ENCODE measurements at places on chromosomes 2 and 18. TPM values are rescaled to one million over a fixed set of nuclear protein-coding genes. Genes with fewer than 3 reads are reported as not detected.

The IER3IP1 gene
- 9.6 TPM for total RNA-seq

The KLHL14 gene
- total RNA-seq, result not detected

The ZNF892 gene
- 4.0 TPM for total RNA-seq

The KLF11 gene
- 20.8 TPM for total RNA-seq

DNA sequence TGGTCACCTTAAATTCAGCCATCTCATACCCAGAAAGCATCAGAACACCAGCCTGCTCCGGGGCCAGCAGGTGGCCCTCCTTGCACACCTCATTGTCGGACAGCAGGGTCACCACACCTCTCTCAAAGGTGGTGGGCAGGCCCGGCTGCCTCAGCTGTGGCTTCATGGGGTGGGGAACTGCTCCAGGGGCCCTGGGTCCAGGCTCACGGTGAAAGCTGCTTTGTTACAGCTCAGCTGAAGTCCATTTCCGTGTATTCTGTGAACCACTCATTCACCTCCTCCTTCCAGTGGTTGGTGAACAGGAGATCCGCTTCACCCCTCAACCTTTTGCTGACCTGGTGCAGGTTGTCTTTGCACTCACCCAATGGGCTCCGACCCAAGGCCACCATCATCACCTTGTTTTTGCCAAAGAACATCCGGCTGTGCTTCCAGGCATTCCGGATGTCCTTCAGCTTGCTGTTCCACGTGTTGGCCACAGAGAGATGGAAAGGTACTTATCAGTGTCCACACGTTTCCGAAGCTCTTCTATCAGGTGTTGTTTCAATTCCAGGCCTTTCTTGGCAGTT, 78.6 kb upstream of the LDLRAD4 start:
- no peak for DNase-seq

DNA sequence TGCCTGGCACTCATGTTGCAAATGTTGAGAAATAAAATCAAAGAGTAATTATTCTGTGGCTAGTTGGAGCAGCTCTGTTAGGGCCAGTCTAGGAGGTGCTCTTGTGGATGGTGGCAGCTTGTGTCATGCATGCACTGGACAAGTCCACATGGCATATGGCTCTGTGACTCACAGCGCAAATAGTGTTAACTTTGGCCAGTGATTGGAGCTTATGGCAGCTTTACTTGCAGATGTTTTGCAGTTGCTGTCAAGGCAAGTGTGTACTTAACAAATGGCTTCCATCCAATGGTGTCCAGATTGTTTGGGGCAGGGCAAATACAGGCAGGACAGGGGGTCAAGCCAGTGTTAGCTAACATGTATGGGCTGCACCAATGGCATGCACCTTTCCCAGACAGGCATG, 26.1 kb upstream of the TMX3 start:
- DNase-seq, result no peak

DNA sequence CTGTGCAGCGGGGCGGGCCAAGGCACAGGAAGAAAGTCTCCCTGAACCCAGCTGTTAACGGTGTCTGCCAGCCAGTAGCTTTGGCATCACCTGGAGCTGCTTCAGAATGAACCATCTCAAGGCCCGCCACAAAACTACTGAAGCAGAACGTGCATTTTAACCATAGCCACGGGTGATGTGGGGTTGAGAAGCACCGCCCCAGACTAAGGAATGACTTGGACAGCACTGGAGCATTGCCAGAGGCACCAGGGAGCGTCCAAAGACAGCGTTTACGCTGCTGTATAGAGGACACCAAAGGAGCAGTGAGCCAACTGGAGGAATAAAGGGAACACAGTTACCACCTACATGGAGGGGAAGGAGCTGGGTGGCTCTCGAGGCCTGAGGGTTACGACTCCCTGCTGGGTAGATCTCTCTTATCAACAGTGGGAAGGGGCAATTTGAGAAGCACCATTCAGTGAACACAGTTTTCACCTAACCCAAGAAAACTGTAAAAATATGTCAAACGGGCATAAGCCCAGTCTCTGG, 28.4 kb upstream of the LONRF2 start:
- DNase-seq, result no peak

- DNase-seq, result no peak
These were observed 9.5 kb downstream of the KCMF1 start for GRCh38 chr2:84980263-84980983.

DNA sequence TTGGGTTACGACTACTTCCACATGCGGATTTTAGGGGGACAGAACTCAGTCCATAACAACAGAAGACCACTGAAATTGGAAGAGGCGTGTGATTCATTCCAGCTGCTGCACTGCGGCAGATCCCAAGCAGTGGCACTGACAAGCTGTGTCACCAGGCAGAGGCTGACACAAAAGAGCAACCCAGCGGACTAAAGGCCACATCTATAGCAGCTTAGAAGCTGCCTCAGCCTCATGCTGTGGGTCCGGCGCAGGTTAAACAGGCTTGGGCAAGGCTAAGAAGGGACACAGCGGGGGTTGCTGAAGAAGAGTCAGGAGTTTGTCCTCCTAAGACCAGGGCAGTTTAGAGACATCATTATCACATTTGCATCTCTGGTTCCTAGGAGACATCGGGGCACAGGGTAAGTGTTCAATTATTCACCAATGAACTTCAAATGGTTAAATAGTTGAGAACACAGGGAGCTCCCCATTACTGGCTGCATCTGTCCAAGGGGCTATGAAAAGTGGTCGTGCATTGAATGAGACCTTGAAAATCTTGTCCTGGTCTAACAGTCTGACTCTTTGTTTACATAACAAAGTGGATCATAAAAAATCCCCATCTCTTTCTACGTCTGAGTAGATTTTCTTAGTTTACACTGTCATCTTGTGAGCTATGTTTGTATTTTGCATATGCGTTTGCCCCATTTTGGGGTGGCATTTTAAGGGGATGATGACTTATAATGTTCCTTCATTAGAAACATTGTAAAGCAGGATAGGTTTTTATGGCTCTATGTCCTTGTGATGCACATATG, 162.3 kb upstream of the TRIB2 start:
- DNase-seq, result no peak

DNA sequence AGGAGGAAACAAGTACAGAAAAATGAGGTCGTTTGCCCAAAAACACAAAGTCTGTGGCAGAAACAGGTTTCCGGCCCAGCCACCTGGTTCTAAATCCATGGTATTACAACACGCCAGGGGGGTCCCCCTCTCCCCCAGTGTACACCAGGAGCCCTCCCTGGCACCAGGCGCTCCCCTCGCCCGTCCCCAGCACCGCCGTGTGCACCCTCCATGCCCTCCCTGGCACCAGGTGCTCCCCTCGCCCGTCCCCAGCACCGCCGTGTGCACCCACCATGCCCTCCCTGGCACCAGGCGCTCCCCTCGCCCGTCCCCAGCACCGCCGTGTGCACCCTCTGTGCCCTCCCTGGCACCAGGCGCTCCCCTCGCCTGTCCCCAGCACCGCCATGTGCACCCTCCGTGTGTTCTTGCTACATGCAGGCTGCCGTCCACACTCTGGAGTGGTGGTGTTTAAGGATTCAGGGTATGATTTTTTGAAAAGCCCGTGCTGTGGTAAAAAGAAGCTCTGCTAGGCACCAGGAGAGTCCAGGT, 59.8 kb upstream of the NFATC1 start:
- DNase-seq, result no peak

- DNase-seq, result no peak
These were observed 237.0 kb downstream of the ATAD2B start for GRCh38 chr2:23689891-23690290.

- no peak for DNase-seq
These were observed 270.2 kb downstream of the EN1 start for GRCh38 chr2:118577202-118577601.

DNA sequence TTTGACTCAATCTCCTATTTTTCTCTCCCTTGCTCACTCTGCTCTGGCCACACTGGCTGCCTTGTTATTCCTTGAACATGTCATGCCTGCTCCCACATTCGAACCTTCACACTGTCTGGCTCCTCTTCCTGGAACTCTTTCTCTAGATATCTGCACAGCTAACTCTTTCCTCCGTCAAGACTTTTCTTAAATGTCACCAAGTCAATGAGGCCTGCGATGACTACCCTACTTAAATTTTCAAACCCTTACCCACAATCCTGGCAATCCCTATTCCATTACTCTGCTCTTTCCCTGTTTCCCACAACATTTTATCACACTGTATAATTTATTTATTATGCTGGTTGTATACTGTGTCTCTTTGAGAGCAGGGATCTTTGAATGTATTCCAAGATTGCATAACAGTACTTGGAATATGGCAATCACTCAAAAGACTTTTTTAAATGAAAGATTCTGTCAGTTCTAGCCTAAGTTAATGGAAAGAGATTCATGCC, 206.2 kb downstream of the SRBD1 start:
- DNase-seq, result no peak

DNA sequence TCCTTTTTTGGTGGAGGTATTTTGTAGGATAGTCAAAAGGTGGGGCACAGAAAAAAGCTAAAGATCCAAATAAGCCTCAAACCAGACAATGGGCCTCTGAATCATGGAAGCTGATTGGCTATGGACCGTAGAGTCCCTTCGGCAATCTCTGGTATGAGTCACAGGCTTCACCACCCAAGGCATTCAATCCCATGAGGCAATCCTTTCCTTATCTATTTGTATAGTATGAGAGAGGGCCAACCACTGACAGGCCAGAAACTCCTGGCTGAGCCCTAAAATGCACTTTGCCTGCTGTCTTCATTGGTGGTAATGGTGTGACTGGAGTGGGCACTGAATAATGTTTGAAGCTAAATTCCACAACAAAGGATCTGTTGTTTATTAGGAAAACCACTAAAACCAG, 38.7 kb upstream of the MEX3C start:
- no peak for DNase-seq

DNA sequence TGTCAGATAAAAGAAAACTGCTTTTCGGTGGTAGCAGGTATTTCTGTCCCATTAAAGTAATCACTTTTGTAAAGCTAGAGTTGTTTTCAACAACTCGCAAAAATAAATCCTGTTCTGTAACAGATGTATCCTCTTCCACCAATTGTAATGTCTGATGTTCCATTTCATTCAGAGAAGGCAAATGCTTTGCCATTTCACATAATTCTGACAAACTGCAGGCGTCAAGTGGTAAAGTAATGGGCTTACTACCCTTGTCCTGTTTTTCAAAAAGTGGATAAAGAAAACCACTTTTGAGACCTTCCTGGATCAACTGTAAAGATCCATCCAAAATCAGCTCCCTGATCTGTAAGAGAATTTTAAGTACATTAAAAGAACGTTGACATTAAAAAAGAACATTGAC, 16.6 kb downstream of the METTL4 start:
- DNase-seq, result no peak

DNA sequence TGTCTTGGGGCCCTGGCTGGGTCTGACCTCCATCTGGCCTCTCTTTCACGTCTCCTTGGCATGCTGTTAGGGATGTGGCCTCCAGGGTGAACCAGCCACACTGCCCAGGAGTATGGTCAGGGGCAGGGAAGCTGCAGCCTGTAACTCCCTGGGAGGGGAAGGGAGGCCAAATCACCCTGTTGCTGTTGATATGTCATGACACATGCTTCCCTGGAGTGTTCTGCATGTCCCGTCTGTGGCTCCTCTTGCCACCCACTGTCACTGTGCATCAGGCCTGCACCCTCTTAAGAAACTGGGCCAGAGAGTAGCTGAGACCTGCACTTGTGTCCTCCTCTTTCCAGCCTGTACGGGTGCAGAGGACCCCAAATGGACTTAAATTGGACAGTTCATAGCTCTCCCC, 221.3 kb downstream of the FHOD3 start:
- no peak for DNase-seq

DNA sequence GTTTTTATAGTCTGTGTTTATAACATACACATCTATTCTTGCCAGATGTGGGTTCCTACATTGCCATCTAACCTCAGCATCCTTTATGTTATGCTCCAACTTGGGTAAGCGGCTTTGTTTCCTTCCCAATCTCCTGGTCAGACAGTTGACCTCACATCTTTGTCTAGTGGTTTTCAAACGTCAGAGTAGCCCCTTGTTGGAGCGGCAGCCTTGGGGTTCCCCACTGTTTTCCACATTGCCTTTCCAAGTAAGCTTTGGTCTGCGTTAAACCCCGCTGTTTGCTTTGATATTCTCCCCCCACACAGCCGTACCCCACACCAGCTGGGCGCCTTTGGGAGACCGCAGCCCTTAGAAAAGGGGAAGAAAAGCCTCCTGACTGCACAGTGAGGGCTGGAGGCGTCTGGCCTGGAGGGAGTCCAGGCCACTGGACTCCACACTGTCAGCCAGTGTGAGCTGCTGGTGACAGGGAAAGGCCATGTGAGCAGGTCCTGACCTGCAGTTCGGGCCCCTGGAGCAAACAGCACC, 83.3 kb downstream of the MALT1 start:
- DNase-seq, result peak; percentile 49

GRCh38 chr2:71303849-71304248, 27.7 kb upstream of the ZNF638 start:
- no peak for DNase-seq

- DNase-seq, result no peak
These were observed 156.6 kb upstream of the ETAA1 start for GRCh38 chr2:67240507-67240906.

DNA sequence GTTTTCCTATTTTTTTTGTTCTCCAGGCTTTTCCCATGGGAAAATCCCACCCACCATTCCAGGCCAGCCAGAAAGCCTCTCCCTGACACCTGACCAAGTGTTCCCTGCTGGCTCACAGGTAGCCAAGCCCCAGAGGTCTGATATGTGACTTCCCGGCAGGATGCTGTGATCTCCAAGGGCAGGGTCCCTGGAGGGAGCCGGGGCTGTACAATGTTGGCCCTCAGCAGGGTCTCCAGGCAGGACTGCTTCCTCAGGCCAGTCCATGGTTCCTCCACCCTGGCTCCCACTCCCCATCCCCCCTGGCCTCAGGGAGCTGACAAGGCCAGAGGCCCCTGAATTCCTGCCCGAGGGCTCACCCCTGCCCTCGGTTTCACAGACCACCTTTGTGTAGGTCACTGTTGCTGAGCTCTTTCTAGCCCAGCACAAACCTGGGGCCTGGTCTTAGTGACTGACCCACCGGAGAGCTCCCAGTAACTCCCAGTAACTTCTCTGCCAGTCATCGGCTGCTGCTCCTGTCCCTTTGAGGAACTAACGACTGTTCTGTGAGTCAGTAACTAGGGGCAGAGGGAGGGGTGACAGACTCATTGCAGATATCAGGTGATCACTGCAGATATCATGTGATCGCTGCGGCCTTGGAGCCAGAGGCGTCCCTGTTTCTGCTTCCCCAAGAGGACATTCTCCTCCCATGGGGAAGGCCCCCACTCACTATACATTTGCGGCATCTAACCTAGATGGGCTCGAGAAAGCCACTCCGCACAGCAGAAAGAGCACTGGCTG, 38.7 kb downstream of the SDC1 start:
- no peak for DNase-seq

- no peak for DNase-seq
These were observed 21.6 kb upstream of the SULT1C4 start for GRCh38 chr2:108355906-108356734.

DNA sequence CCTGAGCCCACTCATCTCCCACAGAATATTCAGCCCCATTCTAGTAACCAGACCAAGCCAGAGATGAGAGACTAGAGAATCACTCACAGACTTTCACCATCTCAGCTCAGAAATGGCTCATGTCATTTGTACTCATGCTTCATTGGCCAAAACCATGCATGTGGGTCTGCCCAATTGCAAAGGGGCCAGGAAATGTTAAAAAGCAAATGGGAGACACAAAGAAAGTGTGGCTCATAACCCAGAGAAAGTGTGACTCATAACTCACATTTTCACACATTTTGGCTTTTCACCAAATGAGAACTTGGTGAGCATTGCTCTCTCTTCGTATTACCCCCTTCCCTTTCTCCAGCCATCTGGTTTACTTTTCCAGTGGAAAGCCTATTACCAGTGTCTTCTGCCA, 66.2 kb downstream of the MDH1 start:
- DNase-seq, result no peak

Measured in left ventricle myocardium inferior (tissue), 1 donor.